ENCODE measurements at places on chromosomes 11 and 22.

DNA sequence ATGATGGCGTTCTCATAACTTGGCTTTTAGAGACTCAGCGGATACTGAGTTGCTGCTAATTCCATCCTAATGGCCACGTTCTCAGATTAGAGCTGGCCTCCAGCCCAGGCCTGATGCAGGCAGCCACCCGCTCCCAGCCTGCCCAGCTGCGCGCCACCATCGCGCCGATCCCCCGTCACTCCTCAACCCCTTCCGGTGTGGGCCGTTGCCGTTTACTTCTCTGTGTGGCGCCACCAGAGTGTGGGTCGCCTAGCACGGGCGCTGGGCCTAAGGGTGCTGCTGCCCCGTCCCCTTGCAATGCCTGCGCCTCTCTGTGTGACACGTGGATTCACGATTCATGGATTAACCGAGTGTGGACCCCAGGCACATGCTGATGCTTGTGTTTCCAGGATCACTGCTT is 1116.0 kb downstream of the BRD1 start:
- DNase-seq, result no peak

- peak; percentile 47 for DNase-seq
These were observed 24.1 kb upstream of the ASPHD2 start for GRCh38 chr22:26404851-26405421.

DNA sequence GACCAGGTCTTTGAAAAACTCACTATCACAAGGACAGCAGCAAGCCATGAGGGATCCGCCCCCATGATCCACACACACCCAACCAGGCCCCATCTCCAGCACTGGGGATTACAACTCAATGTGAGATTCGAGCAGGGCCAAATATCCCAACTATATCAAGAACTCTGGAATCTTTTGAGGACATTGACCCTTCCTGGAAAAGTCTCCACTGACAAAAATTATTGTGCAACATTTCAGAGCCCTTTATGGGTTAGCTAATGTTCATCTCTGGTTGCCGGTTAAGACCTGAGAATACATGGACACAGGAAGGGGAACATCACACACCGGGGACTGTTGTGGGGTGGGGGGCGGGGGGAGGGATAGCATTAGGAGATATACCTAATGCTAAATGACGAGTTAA is 479.1 kb downstream of the NTM start:
- DNase-seq, result no peak

GRCh38 chr11:63905179-63905578 is 11.8 kb downstream of the RCOR2 start:
- DNase-seq, result no peak

- peak; percentile 70 for DNase-seq
These were observed at the start of gene PHLDB1 for GRCh38 chr11:118607401-118608359. Gene PHLDB1, plus strand, starts transcription at chr11:118607615. Its CDS starts 6,222 bp downstream, at chr11:118613837.

DNA sequence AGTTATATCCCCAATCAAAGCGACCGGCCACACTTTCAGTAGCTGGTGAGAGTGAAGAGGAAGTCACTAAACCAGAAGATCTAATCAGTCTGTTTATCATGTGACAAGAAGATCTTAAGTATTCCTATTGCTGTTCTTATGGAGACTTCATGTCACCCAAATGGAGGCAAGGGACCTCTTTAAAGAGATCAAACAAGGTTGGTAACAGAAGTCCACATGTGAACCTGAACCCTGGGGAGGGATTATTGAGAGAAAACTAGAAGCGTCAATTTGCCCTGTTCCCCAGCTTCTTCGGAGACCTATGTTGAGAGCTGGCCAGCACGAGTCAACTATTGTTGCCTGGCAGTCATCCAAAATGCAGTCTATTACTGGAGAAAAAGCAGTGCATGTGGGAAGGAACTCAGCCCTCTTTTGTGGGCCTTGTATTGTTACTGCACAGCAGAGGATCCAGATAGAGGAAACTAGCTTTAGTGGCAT is 76.9 kb upstream of the CTSC start:
- DNase-seq, result no peak

DNA sequence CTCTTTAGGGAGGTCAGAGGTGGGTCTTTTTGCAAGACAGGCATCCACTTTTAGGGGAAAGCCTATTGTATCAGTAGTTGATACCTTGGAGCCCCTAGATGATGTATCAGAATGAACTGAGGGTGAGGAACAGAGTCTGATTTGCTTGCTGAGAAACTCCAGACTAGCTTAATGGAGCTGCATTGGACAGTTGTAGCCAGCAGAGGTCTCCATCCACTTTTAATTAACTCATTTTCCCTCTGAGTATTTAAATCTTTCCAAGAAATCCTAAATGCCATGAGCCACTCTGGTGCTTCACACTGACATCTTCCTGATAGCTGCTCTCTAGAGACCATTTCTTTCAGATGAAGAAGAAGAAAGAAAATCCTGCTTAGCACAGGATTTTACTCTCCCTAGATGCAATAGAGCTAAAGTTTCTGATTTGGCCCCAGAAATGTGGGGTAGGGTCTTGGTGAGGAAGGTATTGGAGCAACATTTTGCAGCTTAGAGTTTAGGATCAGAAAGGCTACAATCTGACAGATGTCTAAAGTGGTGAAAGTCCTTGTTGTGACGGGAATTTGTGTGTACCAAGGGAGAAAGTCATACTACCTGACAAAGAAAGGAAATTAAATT is 38.0 kb downstream of the EXT2 start:
- no peak for DNase-seq

DNA sequence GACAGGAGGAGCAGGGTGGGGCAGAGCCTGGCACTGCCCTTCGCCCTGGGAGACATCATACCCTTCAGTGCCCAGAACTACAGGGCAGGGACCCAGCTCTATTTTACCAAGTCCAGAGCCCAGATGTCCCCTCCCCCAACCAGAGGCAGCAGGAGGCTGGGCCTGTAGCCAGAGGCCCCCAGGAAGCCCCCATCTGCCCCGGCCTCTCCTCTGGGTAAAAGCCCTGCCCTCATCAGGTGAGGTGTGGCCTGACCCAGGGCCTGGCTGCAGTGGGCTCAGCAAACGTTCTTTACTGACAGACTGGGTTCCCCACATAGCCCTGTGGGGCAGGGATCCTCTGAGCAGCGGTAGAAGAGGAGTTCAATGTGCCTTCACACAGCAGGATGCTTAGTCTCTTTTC is 51.8 kb upstream of the SLC22A12 start:
- DNase-seq, result no peak

DNA sequence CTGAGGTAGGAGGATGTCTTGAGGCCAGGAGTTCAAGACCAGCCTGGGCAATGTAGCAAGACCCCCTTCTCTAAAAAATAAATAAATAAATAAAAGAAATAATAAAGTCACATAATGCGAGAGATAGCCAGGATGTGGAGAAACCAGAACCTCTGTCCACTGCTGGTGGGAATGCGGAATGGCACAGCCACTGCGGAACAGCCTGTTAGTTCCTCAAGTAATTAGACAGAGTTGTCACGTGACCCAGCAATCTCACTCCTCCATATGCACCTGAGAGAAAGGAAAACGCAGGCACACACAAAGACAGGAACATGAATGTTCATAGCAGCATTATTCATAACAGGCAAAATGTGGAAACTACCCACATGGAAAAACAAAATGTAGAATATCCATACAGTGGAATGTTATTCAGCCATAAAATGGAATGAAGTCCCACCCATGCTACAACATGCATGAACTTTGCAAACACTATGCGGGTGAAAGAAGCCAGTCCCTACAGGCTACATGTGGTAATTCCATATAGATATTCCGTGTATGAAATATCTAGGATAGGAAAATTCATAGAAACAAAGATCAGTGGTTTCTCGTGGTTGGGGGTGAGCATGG is 27.4 kb downstream of the LIF start:
- no peak for DNase-seq

DNA sequence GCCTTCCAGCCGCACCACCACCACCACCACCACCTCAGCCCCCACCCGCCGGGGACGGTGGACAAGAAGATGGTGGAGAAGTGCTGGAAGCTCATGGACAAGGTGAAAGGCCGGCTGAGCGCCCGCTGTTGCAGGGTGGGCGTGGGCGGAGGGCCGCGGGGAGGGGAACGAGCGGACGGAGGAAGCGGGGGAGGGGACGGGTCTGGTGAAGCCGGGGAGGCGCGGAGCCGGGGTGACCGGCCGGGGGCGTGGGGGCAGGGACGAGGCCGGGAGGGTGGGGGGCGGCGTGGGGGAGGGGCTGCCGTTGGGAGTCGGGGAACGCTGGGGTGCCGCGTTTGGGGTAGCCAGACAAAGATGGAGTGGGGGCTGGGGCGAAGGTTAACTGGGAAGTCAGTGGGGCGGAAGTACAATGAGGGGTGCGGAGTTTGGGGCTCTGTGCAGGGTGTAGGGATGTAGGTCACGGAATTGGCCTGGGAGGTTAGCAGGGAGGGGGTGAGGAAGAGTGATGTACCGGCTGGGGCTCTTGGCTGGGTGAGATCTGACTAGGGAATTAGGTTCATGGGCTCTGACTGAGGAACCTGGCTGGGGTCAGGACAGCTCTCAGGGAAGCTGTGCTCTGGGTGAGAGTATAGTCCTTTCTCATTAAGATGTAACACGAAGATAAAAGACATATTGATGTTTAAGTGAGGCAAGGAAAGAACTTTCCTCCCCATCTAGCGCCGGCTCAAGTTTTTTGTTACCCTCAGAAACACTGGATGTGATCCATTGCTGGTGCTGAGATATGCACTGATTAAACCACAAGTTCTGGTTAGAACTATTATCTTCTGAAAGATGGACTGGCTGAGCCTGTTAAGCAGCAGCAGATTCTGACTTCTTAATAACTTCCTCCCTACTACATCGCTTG is 624 bp downstream of the CBL start:
- peak; percentile 54 for DNase-seq

DNA sequence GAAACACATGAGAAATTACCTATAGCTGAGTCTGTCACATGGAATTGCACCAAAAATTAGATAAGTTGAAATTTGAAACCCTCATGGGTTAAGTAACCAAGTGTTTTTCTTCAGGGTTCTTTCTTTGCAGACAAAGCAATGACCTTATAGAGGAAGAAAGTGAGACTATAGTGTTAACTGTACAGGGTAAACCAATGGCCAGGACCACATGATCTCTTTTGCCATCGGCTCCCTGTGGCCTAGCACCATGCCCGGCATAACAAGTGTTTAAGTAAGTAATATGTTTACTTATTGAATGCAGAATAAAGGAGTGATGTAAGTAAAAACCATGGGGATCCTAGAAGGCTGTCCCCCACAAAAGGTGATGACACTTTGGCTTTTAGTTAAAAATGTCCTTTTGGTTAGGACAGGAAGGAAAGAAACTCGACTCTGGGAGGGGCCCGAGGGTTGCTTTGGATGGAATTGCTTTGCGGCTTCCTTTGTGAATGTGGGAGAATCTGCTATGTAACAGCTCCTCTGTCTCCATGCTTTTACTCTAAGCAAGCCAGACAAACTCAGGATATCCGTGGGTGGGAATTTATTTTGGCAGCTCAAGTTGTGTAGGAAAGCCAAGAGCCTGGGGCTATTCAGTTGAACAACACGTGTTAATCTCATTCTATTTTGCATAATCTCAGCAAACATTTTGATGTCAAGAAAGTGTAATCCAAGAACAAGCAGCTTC is 454.7 kb downstream of the INSC start:
- DNase-seq, result no peak

GRCh38 chr22:47442821-47443220 is 680.4 kb downstream of the TBC1D22A start:
- DNase-seq, result no peak

- no peak for DNase-seq
These were observed 351.0 kb upstream of the B3GAT1 start for GRCh38 chr11:134763030-134763388.

DNA sequence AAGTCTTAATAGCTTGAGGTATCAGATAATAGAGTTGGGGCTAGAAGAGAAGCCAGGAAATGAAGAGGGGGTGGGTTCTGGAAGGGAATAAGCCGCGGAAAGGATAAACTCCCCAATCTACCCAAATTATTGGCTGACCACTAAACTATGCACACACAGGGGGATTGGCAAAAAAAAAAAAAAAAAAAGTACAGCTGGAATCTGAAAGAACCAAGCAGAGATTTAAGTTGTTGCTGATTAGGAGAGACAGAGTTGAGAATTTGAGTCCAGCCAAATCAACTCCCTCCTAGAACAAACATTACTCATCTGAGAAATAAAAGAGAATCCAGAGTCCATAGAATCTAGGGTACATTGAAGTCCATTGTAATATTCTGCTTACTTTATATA is 134.9 kb downstream of the CCDC81 start:
- DNase-seq, result no peak

- no peak for DNase-seq
These were observed 61.3 kb upstream of the PPP6R3 start for GRCh38 chr11:68398995-68399851.

DNA sequence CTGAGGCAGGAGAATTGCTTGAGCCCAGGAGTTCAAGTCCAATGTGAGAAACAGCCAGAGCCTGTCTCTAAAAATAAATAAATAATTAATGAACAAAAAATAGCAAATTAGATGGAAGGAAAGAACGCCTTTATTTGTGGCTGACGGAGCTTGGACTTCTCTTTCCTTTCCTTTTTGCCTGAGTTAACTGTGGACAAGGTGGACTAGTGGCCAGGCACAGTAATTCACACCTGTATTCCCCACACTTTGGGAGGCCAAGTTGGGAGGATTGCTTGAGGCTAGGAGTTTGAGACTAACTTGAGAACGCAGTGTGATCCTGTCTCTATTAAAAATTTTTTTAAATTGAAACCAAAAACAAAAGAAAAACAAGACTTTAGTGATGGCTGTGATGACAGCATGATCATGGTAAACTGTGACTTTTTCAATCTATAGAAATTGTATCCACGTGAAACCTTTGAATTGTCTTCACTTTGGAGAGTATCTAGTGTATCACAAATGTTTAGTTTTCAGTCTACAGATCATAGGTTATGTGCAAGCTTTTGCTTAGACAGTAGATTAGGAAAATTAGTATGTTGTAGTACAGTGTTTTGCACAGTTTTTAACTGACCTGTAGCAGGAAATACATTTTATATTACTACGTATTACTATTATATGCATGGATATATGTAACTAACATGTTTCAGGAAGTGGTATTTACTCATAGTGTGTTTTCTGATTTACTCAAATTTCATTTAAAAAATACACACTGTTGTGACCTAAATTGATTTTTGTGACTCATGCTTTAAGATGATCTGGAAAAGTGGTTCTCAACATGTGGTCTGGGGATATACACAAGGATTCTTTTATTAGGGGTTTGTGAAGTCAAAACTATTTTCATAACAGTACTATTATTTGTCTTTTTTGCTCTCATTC is 42.1 kb downstream of the KDM2A start:
- no peak for DNase-seq

DNA sequence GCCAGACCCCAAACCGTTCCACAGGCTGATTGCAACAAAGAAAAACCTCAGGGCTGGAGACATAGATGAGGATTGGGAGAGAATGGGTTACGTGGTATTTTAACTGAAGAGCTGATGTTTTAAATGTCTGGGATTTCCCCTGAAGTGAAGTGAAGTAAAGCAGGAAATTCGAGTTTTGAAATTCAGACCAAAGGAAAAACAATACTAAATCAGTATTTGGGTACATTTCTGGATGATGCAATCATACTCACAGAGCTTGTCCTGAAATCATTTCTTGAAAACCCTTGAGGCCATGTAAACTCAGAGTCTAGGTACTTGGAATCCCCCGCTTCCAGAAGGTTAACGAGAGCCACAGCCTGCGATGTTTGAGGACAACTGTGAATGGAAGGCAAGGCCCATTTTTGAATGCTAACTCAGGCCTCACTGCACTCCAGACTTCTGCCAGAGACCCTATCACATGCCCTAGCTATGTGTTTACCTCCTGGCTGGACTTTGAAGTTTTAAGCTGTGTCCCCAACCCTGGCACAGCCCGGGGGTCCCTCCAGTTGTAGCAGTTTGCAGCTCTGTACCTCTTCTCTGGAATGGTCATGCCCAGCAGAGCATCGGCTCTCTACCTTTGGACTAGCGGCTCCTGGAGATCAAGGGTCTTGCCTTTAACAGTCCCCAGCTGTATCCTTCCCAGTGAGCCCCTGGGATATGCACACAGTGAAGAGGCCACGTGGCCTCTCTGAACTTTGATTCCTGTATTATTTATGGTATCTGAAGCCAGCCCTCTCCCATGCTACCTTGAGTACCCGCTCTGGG is 5.4 kb upstream of the FTH1 start:
- DNase-seq, result peak; percentile 42

Data from B cell (primary cell).